Mucosa of gallbladder (tissue), 1 donor: ENCODE measurements at places on chromosomes 4 and X.

- DNase-seq, result no peak
These were observed 74.5 kb downstream of the RFC1 start for GRCh38 chr4:39291686-39292085.

DNA sequence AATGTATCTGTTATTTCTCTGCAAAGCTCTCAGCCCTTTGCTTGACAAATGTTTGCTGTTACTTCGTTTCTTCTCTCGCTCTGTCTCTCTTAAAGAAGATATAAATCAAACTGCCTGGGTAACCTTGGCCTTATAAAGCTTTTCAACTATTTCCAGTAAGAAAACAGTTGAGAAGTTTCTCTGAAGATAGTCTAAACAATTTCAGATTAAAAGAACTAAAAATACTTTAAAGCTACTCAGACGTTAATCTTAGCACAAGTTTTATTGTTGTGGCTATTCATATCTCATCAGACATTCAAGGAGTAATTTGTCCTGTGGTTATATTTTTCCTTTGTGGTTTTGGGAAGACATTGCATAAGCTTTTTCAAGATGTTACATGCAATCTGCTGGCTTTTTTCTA is 22.6 kb downstream of the HOPX start:
- no peak for DNase-seq

GRCh38 chrX:148600131-148600530 is 99.7 kb downstream of the AFF2 start:
- no peak for DNase-seq

- no peak for DNase-seq
These were observed 11.4 kb upstream of the TAPT1 start for GRCh38 chr4:16237715-16238114.

- no peak for DNase-seq
These were observed 19.0 kb downstream of the COX7B2 start for GRCh38 chr4:46890056-46890455.

GRCh38 chr4:161823450-161823849 is 340.4 kb downstream of the FSTL5 start:
- no peak for DNase-seq

DNA sequence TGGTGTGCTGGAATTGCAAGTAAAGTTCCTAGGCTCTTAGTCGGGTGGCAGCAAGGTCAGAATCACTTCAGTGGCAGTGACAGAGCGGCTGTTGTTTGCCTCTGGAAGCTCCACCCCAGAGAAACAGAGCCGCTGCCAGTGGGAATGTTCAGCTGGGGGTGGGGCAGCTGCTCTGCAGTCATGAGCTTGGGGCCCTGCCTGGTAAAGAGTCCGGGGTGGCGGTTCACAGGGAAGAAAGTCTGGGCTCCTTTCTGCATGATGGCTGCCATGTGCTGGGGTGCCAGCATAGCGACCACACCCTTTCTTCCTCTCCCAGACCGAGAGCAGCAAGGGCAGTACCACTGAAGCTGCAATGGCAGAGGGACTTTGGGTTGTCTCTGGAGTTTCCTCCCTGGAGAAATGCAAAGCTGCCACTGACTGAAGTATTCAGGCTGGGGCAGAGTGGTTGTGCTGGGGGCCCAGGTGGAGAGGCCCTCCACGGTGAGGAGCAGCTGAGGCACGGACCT is 108.8 kb upstream of the CENPE start:
- peak; percentile 54 for DNase-seq

DNA sequence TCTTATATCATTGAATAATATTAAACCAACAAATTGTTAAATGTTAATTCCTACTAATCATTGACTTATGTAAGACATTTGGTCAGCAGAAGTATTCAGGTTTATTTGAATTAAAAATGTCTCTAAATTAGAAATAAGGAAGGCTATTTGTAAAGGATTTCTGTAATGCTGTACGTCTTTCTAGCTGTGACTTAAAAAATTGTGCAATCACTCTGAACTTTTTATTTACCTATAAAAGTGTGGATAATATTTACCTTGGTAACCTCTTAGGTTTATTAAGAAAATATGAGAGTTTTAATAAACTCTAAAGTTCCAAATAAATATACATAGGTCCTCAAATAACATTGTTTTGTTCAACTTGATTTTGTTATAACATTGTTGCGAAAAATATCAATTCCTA is 76.9 kb downstream of the SLC30A9 start:
- no peak for DNase-seq

DNA sequence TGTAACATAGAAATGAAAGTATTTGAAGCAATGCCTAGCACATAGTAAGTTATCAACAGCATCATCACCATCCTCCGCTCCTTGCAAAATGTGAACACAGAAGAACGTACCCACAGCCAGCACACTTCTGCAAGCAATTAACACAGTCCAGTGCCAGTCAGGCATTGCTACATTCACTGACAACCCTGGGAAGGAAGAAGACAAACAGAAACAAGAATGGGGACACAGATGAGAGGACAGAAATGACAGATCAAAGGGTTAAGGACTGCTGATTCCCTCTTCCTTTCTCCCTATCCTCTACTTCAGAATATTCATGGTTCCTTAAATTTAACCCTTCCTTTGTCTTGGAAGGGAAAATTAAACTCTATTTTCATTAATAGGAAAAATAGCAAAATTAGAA is 53.1 kb downstream of the CHM start:
- no peak for DNase-seq

DNA sequence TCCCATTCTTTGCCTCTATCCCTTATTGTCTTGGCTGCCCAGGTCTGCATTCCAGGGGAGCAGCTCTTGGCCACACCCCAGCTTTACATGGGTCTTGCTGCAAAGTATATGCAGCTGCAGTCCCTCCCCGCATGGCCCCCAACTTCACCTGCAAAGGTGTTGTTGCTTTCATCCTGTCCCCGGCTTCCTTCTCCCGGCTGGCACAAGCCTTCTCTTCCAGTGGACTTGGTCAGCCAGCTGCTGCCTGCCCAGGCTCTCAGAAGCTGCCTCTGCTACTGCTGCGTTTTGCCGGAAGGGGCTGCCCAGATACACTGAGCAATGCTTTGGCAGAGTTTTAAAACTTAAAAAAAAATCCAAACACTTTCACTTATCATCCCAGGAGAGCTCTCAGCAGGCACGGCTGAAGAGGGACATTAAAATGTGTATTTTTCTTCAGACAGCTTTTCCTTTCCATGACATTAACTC is 121.2 kb upstream of the PDLIM3 start:
- DNase-seq, result peak; percentile 42

DNA sequence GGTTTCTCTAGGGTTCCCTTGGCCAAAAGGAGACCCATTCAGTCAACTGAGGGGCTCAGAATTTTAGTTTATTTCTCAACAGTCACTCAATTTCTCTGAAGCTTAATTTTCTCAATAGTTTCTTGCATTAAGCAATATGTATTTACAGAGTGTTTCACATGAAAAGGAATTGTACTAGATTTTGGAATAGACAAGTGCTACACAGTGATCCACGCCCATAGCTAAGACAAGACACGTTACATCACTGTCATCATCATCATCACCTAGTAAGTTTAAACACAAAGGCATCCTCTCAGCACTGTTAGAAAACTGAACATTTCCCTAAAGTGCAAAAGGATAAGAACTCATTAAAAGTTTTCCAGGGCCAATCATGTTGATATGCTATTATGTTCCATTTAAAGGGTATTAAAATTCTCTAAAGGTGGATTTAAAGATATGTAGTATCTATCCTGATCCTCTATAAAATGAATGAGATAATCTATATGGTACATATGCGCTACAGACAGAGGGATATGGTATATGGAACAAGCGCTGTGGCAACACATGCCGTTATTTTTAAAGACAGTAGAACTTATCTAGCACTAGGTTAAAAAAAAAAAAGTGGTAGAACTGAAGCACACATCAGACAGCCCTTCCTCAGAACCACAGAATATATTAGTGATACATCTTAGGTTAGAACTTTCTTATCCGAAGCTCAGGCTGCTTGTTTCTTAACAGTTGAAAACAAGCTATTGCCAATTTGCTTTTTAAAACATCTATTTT is 12.1 kb downstream of the PPA2 start:
- no peak for DNase-seq

GRCh38 chr4:186685767-186686183 is 37.9 kb downstream of the FAT1 start:
- DNase-seq, result no peak

DNA sequence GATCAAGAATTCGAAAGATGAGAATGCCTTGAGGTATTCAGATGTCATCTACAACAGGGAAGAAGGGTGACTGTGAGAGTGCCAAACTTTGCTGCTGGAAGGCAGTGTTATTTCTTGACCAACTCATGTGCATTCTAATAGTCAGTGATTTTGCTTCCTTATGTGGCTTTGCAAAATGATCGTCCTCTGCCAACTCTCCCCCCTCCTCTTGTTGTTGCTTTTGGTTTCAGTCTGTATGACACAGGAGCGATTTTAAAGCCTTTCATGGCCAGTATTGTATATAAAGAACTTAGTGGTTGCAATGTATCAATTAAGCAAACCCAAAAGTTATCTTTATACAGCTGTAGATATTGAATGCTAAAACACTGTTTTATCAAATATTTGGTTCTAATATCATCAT is 379.1 kb downstream of the IL1RAPL1 start:
- DNase-seq, result no peak

GRCh38 chrX:153897899-153898298 is 6.6 kb upstream of the AVPR2 start:
- DNase-seq, result no peak

- no peak for DNase-seq
These were observed 81.6 kb downstream of the ABCB7 start for GRCh38 chrX:75074475-75074874.

- no peak for DNase-seq
These were observed 202.8 kb downstream of the SHROOM3 start for GRCh38 chr4:76637712-76638361.

GRCh38 chrX:74535408-74536151 is 78.8 kb downstream of the RLIM start:
- DNase-seq, result peak; percentile 73

- peak; percentile 62 for DNase-seq
These were observed 91.3 kb upstream of the WDR44 start for GRCh38 chrX:118254611-118255010.

DNA sequence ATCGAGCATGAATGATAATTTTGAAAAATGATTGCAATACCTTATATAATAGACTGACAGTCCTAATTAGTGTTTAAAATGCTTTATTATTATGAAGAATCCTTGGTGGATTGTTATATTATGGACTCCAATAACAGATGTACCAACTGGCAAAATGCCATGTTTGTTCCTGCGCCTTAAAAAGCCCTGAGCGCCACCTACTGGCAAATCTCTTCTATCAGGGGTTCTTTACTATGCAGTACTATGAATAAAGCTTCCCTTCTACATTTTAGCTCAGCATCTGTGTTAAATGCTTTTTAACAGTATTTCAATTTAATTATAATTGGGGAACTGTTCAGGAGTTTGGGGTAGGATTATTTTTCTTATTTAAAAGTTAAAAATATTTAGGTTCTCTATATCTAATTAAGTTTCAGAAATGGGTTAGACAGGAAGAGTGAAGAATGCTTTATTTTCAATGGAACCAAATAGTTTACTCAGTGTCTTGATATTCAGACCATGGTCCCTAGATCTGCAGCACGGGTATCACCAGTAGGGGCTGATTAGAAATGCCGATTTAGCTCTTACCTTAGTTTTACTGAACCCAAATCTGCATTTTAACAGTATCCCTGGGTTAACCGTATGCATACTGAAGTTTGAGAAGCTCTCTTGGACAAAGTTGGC is 20.0 kb downstream of the CFAP97 start:
- DNase-seq, result peak; percentile 91

GRCh38 chr4:72951147-72951546 is 118.4 kb downstream of the COX18 start:
- no peak for DNase-seq

DNA sequence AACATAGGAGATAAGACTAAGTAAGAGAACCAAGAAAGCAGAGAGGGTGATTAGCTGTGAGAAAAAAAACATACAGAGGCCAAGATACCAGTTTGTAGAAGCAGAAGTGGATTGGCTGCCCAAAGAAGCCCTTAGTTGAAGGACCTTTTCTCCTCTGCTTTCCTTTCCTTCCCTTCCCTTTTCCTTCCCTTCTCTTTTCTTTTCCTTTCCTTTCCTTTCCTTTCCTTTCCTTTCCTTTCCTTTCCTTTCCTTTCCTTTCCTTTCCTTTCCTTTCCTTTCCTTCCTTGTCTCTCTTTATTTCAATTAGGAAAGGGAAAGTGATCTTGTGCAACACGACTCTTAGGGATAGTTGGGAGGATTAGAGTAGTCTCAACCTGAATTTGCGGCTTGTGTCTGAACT is 92.8 kb downstream of the RTL5 start:
- DNase-seq, result no peak

GRCh38 chr4:137367620-137368019 is 164.7 kb downstream of the PCDH18 start:
- DNase-seq, result no peak

DNA sequence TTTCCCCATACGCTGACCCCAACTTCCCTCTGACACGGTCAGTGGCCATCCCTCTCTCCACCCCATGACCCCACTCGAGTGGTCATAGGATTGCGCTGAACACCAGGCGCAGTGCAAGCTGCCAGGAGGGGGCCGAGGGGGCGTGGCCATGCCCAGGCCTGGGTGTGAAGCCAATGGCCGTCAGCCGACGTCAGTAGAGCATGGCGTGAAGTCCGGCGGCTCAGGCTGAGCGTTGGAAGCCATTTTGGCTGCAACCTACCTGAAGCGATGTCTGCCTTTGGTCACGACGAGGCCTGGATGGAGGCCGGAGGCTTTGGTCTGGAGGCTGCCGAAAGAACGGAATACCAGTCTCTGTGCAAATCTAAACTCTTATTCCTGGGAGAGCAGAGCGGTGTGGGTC is at the start of gene RAB41:
Gene RAB41 (plus strand): TSS at position 222 of the 400 bp plus-strand sequence. CDS start 46 bp downstream, at position 268.
- no peak for DNase-seq

GRCh38 chr4:171266671-171267070 is 546.5 kb upstream of the GALNTL6 start:
- DNase-seq, result no peak

DNA sequence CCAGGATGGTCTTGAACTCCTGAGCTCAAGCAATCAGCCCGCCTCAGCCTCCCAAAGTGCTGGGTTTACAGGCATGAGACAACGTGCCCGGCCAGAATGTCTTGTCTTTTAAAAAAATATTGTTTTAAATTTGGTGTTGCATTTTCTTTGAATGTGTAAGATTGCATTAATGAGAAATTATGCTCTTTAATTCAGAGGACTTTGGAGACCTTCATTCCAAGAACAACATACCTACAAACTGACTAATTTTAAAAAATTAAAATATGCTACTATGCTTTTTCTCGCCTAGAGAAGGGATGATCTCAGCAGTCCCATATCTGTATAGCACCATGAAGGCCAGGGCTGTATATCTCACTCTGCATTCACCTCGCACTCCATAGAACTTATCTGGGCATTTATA is 204.3 kb upstream of the SLC7A11 start:
- DNase-seq, result no peak

GRCh38 chr4:2797545-2798305 is 4.8 kb downstream of the SH3BP2 start:
- DNase-seq, result no peak

DNA sequence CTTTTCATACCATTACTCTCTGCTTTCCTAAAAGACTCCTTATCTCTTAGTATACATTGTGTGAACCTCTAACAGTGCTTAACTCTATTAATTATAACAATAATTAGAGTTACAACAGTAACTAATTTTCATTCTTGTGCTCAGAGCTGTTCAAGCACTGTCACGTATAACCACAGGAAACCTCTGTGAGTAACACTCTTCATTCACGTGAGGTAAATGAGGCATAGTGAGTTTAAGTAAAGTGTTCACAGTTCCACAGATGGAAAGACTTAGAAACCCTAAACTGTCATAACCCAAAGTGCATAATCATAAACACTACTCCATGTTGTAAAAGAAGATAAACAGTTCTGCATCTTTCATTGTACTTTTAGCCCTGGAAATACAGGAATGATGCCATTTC is 222.4 kb downstream of the CCSER1 start:
- no peak for DNase-seq

- no peak for DNase-seq
These were observed 158.8 kb upstream of the FAM47C start for GRCh38 chrX:36849407-36849806.
